ENCODE measurements at places on chromosomes 11 and 22.

DNA sequence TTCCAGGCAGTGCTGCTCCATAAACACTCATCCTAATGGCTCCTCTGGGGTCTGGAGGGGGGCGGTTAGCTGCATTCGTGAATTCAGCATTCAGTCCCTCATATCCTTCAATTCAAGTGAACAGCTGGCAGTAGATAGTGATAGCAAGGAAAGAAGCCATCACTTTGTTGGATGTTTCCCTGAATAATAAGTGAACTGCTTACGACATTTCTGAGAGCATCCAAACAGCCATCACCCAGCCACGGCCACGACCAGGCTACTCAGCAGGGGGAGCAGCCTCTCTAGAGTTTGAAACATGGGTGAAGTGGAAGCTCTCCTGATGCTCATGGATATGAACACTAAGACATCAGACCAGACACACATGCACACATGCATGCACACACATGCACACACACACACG is 163.6 kb downstream of the NTM start:
- DNase-seq = no peak

- no peak for DNase-seq
Observed at GRCh38 chr22:49154433-49154832, 673.2 kb downstream of the BRD1 start.

- DNase-seq = no peak
Observed at GRCh38 chr22:19687561-19688300, 26.6 kb upstream of the SEPTIN5 start.

- no peak for DNase-seq
Observed at GRCh38 chr11:27505781-27506180, 788 bp downstream of the LIN7C start.

DNA sequence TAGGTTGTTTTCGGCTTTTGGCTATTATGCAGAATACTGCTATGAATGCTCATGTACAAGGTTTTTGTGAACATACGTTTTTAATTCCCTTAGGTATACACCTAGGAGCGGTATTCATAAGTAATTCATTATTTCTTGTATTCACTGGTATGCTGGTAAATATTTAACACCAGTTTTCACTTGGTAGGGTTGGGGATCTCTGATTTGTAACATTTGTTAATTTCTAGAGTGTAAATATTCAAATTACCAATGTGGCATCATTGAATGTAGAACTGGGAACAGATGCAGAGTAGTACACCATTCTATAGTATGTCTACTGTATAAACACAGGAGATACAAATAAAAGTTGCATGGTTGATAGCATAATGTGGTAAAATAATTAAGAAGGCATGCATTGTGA is 16.3 kb downstream of the GVQW3 start:
- DNase-seq = no peak

DNA sequence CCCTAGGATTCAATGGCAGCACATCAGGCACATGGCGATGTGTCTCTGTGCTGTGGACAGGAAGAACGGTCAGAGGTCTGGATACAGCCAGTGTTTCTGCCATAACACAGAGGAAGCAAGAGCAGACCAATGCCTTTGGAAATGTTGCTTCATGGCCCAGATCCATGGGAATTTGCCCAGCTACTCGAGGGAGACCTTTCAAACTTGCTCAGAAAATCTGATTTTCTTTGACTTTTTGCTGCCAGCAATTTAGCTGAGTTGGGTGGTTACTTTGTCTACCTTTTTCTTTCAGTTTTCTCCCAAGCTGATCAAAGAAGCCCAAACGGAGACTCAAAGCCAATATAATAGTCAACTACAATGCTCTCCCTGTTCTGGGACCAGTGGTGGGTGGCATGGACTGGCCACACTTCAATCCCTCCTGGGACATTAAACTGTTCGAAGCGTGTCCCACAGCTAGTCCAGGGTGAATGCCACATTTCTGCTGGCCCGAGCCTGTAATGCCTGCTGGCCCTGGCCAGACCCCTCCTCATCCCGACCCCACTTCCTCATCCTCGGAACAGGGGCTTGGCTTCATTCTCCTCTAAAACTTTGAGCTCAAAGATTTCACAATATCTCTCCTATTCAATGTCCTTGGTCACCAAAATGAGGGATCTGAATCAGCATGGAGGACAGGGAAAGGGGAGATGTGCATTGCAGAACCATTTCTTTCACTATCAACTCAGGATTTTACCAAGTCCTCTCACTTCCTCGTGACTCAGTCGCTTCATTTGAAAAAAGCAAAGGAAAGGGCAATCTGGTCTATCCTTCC is 93.3 kb downstream of the ABTB2 start:
- no peak for DNase-seq

GRCh38 chr11:43396617-43397016 is 37.9 kb downstream of the TTC17 start:
- no peak for DNase-seq

- DNase-seq = no peak
Observed at GRCh38 chr11:68138237-68138636, 17.0 kb upstream of the CHKA start.

GRCh38 chr11:22715971-22716370 is 49.6 kb downstream of the GAS2 start:
- DNase-seq = no peak
